Mammary epithelial cell (primary cell): ENCODE measurements at places on chromosomes 4 and X. TPM values are rescaled to one million over a fixed set of nuclear protein-coding genes. Genes with fewer than 3 reads are reported as not detected.

The TMPRSS11D gene
- total RNA-seq = not detected

The RAI2 gene
- 0.64 TPM in 1 of 2 replicates, not detected in the other for total RNA-seq

The INPP4B gene
- total RNA-seq = 87.2 TPM

The ZNF157 gene
- total RNA-seq = 0.17 TPM

The DCX gene
- not detected in 2 replicates for total RNA-seq

The MAGEA8 gene
- total RNA-seq = not detected

The CYTL1 gene
- not detected for total RNA-seq

The AR gene
- total RNA-seq = under 0.01 TPM

The ADH1B gene
- under 0.01 TPM for total RNA-seq

The GABRB1 gene
- total RNA-seq = not detected in 2 replicates

The ZNF630 gene
- total RNA-seq = 2.7 TPM

The AVPR2 gene
- total RNA-seq = not detected in 2 replicates

The MAP7D2 gene
- total RNA-seq = 1.0 TPM

The FAM184B gene
- total RNA-seq = 0.05 TPM in 1 of 2 replicates, not detected in the other

The ITGB1BP2 gene
- total RNA-seq = 1.0 TPM

The CXorf49 gene
- total RNA-seq = not detected in 2 replicates

The MAGIX gene
- total RNA-seq = 1.4 and 1.5 TPM in 2 replicates

The SYTL5 gene
- under 0.01 TPM for total RNA-seq

The ZNF827 gene
- total RNA-seq = 14.5 TPM
